ENCODE measurements at places on chromosomes 3 and 15. TPM values are rescaled to one million over a fixed set of nuclear protein-coding genes. Genes with fewer than 3 reads are reported as not detected.

Gene MAN2C1
- total RNA-seq: 162 TPM

Gene AP3B2
- total RNA-seq: 104 TPM

Gene MITF
- 2.5 TPM for total RNA-seq

Gene DNASE1L3
- not detected for total RNA-seq

Gene MEIS2
- 283 TPM for total RNA-seq

Gene QARS1
- 170 TPM for total RNA-seq

Gene CPB1
- not detected for total RNA-seq

Gene CKMT1B
- total RNA-seq: 11.9 TPM

Gene TTLL13
- not detected for total RNA-seq

Gene CHAC1
- total RNA-seq: 4.4 TPM

Gene PLSCR5
- total RNA-seq: not detected

Gene IL17RE
- total RNA-seq: 0.31 TPM

Gene RETNLB
- total RNA-seq: not detected
